ENCODE measurements at places on chromosomes 1 and 21. TPM values are rescaled to one million over a fixed set of nuclear protein-coding genes. Genes with fewer than 3 reads are reported as not detected.

FHAD1 gene
- 14.3 TPM for total RNA-seq

KCNJ10 gene
- total RNA-seq = 0.15 TPM

FOXJ3 gene
- total RNA-seq = 44.0 TPM

LYPD8 gene
- total RNA-seq = not detected

Data from lower lobe of right lung (tissue), 2 donors.